Body of pancreas (tissue), 4 donors: ENCODE measurements at places on chromosomes 7 and 10.
A peak's percentile ranks its signal among the peaks of the same experiment; 100 is the strongest.

DNA sequence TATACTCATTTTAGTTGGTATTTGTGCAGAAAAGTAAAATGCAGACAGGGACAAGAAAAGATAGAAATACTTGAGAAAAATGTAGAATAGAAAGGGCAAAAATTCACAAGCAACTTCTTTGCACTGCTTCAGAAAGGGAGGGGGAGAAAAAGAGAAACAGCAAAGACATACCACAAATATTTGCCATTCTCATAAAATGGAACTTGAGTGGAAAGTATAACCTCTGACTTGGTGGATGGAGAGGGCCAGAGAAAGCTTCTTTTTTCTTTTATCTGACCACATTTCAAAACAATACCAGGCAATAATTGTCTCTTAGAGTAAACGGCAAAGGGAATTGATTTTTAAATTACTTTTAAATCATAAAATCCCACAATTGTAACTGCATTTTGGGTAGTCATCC lies 35.8 kb upstream of the TRUB1 start:
- DNase-seq, result no peak

GRCh38 chr7:78769481-78770101 lies 683.9 kb downstream of the MAGI2 start:
- no peak for DNase-seq

DNA sequence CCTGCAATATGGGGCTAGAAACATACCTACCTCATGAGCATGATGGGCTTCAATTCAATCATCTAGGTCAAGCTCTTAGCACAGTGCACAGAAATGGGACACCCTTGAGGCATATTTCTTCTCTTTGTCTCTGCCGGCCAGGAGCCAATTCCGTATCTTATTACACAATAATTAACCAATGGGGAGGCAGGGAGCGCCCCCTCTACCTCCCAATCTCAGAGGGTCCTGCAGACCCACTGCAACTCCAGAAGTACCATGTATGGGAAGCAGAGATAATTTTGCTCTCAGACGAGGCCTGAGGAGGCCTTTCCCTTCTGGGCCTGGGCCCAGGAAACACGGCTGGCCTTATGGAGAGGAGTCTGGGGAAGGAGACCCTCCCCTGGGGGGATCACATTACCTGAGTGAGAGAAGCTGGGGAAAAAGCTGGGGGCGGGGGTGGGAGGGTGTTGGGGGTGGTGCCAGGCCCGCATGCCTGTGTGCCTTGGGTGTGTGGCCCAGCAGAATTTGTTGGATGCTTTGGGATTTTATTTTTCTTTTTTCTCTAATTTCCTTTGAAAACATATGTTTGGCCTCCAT lies 155.5 kb downstream of the UBE2H start:
- DNase-seq, result no peak

GRCh38 chr10:107072028-107072427 lies 92.5 kb downstream of the SORCS1 start:
- DNase-seq, result no peak

- no peak for DNase-seq
Measured at GRCh38 chr7:14339861-14340260, 350.4 kb upstream of the ETV1 start.

DNA sequence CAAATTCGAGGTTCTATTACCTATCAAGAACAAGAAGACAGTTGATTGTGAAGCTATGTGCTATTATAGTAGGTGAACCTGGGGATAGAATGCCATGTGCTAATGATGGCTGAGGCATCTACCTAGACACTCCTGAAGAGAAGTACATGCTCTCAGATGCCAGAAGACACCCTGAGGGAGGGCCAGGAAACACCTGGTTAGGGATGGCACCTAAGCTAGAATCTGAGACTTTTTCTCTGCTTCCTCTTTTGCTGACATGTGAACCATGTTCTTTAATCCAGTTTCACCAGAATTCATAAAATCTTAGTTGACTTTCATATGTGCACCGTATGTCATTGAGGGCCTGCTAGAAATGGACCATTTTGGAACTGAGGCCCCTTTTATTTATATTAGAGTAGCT lies 242.8 kb downstream of the GPR158 start:
- no peak for DNase-seq

DNA sequence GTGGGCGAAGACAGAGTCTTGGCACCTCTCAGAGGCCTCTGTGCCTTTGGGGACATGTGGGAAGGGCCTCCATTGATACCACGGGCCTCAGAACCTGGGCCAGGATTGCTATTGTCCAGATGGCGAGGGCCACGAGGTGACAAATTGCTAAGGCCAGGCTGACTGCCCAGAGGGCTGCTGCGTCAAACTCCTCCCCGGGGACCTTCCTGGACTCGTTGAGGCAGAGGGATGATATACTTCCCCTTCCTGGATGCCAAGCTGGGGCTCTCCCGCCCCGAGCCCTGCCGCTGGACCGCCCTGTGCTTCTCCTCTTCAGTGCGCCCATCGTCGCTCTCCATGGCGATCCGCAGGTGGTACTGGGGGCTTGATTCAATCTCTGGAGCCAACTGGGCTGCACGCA lies 58.9 kb downstream of the LRRC72 start:
- DNase-seq, result no peak

DNA sequence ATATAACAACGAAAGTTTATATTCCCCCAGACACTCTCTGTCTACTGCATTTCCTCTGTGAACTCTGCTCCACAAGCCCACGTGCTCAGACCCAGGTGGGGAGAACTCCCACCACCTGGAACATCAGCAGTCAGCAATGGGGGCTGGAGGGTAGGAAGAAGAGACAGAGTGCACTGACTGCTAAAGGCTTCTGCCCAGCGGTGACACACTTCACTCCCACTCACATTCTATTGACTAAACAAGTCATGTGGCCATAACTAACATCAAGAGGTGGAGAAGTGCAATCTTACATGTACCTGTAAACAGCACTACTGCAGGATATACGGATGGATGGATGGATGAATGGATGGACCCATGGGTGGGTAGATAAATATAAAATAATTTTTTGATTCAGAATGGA lies 122.2 kb downstream of the MPP7 start:
- DNase-seq, result no peak

- no peak for DNase-seq
Measured at GRCh38 chr7:2629746-2630681, 1.8 kb upstream of the TTYH3 start.

DNA sequence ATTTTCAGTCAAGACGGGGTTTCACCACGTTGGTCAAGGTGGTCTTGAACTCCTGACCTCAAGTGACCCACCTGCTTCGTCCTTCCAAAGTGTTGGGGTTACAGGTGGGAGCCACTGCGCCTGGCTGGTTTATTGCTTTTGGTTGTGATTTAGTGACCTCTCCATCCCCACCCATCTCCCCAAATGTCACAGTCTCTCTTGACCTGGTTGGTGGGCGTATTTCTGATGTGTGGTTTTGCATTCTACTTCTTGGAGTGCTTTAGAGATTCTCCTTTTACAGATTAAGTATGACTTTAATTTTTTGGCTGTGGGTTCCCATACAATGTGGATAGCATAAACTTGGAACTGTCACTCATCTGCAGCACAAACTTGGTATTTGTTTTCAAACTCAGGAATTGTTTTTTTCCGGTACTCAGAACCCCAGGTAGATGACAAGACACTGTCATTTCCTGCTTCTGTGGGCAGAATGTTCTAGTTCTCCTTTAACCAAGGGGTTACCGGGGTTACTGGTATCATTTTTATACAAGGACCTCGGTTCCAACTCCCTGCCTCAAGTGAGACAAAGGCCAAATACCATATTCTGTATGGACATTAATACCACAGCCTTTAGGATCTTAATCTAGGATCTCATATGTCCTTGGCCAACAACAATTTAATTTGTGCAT lies 50.5 kb downstream of the MRC1 start:
- DNase-seq, result no peak

DNA sequence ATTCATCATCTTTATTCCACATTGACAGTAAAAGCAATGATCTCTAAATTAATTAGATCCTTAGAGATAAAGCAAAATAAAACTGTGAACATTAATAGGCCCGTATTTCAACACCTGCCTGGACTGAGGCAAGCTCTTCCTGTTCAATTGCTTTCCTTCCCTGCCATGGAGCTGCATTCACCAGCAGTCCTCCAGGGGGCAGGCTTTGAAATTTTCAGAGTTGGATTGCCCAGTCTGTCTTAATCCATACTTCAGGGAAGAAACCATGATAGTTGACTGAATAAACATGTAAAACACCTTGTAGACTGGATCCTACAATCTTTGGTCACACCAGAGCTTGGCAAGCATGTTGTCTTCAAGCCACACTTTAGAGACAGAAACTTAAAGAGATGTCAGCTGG lies 936.6 kb downstream of the NRG3 start:
- peak; percentile 19 for DNase-seq

DNA sequence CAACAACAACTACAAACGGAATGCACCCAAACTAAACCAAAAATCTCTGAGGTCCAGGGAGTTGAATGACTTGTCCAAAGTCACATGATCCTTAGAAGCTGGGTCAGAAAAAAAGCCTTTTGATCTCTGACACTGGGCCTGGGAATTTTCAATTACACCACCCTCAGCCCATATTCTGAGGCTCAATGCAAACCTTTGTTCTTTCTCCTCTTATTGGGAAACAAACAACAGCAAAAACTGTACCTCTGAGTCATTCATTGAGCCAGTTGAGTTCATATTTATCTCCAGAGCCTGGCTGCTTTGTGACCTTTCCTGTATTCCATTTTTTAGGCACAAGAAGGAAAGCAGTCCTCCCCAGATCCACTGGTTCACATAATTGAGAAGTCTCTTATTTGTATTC lies 51.2 kb upstream of the SORCS1 start:
- DNase-seq, result no peak

DNA sequence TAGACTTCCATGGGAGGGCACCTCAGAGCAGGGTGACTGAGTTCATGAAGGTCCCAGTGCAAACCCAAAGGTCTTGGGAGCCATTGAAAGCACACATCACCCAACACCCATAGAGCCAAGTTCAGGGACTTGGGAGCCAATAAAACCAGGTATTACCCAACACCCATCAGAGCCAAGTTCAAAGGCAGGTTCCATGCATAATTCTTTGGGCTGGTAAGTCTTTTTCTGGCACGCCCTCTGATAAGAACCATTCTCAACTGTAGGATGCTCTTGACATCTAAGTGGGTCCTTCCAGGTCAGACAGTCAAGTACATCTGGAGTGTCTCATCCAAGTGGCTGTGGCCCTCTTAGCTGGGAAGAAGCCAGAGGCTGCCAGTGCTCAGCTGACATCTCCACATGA lies 63.2 kb downstream of the EBF3 start:
- DNase-seq, result no peak

DNA sequence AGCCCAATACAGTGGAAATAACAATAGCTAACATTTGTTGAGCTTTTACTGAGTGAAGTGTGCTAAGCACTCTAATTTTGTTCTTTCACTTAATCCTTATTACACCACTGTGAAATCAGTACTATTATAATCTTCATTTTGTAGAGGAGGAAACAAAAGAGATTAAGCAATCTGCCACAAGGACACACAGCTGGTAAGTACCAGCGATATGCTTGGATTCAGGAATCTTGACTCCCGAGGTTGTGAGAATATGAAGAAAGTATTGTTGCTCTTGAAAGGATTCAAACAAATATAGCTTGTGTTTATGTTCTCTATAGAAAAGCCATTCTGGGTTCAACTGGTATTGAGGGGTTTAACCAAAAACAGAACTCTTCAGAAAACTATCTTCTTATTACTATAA lies 93.7 kb upstream of the HECTD2 start:
- no peak for DNase-seq

DNA sequence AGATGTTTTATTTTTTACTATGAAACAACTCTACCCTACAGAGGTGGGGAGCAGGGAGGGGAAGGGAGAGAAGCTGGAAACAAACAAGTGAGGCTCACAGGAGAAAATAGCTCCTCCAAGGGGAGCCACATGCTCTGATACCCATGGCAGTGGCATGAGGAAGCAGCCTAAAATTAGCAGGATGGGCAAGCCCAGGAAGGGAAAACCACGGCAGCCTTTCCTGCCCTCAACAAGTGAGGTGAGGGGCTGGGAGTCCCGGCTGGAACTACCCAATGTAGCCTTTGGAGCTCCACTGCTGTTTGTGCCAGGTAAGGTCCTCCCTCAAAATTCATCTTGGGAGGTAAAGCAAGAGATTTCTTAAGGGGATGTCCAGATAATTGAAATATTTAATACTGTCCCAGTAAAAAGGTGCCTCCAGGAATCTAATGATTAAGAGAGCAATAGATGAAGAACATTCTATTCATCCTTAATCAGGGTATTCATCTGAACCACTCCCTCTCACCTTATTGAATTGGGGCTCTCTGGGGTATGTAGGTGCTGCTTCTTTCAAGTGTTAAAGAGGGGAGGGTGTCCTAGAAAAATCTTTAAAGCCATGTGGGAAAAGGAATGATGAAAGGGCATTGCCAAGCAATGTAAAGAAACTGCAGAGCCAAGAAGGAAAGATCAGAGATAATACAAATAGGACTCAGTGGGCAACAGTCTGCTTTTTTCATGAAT lies 12.8 kb upstream of the HERC4 start:
- DNase-seq, result no peak

GRCh38 chr7:102260856-102261255 lies 25.8 kb upstream of the SH2B2 start:
- DNase-seq, result peak; percentile 34

- no peak for DNase-seq
Measured at GRCh38 chr7:101824440-101824839, 7.0 kb downstream of the CUX1 start.

GRCh38 chr10:27685681-27686080 lies 59.9 kb downstream of the MKX start:
- no peak for DNase-seq

DNA sequence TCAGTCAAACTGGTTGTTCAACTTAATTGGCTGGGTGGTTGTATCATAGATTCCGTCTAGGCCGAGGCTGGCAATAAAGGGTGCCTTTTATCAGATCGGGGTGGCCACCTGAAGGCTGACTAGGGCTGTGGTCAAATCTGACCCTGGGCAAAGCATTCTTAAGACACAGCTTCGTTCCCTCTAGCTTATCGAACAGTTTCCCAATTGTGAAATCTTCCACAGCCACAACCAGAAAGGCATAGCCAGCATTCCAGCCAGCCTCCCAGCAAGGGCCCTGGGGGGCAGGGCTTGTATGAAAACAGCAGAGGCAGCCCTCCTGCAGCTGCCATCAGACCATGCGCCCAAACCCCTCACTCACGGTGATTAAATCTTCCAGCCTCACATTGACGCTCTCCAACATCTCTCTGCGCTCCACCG lies 42.5 kb upstream of the TMEM213 start:
- DNase-seq, result no peak

GRCh38 chr7:117008886-117009531 lies 55.7 kb downstream of the ST7 start:
- no peak for DNase-seq

- DNase-seq, result no peak
Measured at GRCh38 chr7:33677556-33677955, 227.8 kb upstream of the BMPER start.
